ENCODE measurements at places on chromosomes 11 and 22.

DNA sequence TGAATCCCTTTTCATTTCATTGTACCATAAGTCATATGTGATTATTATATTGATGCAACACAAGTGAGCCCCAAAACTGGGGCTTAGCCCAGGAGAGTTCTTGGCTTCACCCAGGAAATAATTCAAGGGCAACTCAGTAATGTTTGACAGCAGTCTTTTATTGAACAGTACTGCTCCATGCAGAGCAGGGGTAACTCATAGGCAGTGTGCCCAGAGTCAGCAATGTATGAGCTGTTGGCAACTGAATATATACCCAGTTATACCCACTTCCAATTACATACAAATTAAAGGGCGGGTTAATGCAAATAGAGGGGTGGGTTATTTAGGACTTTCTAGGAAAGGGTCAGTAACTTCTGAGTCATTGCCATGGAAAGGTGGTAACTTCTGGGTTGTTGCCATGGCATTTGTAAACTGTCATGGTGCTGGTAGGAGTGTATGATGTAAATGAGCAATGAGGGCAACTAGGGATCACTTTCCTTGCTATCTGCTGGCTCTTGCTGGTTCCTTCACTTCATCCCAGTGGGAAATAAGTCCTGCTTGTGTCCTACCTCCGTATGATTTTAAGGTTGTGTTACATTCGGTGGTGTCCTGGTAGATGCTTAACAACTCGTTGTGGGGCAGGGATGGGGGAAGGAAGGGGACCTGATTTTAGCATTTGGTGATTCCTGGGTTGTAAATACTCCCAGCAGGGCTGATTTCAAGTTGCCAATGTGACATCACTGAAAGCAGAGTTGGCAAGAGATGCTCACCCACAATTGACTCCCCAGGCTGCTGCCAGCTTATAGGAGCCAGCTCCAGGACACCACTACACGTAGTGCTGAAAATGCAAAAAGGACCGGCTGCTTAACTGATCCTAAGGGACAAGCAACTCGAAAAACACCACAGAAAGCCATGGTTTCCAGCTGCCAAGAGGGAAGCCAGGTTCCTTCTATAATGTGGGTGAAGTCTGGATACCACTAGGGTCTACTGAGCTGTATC is 70.1 kb downstream of the SYT9 start:
- no peak for DNase-seq

GRCh38 chr11:94144216-94144615 is 15.6 kb downstream of the PANX1 start:
- DNase-seq: no peak

DNA sequence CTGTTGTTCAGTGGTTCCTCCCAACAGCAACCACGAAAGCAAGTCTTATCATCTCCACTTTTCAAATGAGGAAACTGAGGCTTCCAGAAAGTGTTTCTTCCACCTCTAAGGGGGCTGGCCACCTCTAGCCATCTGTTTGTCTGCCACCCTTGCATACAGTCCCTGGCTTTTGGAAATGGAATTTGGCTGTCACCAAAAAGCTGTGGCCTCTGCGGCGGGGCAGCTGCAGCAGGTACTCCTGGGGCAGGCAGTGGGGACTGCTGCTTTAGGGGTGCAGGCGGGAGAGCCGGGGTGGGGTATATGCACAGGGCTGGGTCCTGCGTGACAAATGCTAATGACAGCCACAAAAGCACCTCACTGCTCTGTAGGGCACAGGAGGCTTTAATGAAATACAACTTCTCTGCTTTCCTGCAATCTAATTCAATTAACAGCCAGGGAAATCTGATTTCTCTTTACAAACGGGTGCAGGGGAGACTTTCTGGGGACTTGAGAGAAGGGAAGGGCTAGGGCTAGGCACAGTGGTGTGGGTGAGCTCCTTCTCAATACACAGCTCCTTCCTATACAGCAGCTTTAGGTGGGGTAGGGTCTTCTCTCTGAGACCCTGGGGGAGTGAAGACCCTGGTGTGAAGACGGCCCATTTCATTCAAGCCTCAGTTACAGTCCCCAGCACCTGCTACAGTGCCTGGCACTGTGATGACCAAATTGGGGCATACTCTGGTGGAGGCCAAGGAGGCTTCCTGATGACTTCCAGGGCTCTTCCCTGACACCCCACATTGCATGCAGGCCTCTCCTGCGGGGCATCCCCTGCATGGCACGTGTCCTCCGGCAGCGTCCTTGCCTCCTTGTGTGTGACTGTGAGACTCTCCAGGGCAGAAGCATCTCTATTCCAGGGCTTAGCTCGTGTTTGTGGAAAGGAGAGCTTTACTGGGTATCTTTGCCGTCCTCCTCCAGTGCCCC is 161.6 kb downstream of the CEP164 start:
- DNase-seq: no peak

DNA sequence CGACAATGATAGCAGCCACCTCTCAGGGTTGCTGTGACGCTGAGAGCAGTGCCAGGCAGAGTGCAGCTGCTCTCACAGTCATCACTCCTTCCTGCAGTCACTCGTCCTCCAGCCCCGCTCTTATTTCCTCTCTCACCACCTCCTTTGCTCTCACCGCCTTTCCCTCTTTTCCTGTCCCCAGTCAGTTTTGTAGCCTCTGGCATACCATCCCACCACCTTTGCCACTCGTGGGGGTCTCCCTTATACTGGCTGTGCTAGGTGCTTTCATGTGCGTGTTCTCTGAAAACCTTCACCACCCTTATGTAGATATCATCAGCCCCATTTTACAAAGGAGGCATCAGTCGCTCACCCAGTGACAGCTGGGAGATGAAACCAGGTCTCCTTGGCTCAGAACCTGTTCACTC is 19.3 kb upstream of the ST3GAL4 start:
- DNase-seq: peak; percentile 45

DNA sequence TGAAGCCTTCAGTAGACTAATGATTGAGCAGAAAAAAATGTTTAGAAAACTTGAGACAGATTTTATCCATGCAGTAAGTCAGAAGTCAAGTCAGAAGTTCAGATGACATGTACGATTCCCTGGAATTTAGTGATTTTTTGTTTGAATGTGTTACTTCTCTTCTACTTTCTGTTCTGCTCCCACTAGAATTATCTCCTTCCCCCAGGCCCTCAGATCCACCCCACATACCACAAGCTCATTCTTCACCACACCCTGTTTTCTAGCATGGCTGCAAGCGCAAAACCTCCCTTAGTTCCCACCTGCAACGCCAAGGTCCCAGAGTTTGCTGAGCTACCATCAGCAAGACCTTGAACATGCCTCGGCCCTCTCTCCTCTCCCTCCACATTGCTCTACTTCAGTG is 64.1 kb downstream of the KCNJ1 start:
- no peak for DNase-seq

- no peak for DNase-seq
Measured at GRCh38 chr11:135002236-135002635, 590.2 kb upstream of the B3GAT1 start.

- no peak for DNase-seq
Measured at GRCh38 chr11:62926680-62927455, 5.7 kb upstream of the CHRM1 start.

DNA sequence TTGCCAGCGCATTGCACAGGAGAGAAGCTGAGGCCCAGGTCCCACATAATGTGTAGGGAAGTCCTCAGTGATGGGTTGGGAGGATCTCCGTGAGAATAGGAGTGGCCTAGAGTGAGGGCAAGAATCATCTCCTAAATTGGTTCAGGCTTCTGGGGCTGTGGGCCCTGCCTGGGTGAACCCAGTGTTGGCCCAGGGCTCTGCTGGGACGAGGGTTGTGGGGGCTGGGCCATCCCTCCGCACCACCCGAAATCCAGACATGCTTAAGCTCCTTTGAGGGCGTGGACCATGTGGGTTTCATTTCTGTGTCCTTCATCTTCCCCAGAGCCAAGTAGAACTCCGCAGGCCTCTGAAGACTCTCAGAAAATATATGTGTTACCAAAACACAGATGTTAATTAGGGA is 3.7 kb downstream of the MICALL1 start:
- no peak for DNase-seq

- DNase-seq: no peak
Measured at GRCh38 chr22:22061085-22062077, 78.8 kb upstream of the TOP3B start.

DNA sequence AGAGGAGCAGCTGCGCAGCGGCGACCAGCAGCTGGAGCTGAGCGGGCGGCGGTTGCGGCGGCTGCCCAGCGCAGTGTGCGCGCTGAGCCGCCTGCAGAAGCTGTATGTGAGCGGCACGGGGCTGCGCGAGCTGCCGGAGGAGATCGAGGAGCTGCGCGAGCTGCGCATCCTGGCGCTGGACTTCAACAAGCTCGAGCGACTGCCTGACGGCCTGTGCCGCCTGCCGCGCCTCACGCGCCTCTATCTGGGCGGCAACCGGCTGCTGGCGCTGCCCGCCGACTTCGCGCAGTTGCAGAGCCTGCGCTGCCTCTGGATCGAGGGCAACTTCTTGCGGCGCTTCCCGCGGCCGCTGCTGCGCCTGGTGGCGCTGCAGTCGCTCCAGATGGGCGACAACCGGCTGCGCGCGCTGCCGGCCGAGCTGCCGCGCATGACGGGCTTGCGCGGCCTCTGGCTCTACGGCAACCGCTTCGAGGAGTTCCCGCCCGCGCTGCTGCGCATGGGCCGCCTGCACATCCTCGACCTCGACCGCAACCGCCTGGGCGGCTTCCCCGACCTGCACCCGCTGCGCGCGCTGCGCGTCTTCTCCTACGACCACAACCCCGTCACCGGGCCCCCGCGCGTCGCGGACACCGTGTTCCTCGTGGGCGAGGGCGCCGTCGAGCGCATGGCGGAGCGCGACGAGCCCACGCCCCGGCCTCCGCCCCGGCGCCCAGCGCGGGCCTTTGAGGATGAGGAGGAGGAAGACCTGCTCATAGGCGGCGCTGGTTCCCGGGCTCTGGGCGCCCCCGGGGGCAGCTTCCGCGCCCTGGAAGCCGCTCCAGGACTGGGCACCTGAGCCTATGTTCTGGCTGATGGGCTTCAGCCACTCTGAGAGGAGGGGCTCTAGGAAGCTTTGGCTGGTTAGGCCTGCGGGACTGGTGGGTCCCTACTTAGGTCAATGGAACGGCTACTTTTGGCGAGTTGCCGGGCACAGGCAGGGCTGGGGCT is 787 bp downstream of the LRRC10B start:
- peak; percentile 78 for DNase-seq

DNA sequence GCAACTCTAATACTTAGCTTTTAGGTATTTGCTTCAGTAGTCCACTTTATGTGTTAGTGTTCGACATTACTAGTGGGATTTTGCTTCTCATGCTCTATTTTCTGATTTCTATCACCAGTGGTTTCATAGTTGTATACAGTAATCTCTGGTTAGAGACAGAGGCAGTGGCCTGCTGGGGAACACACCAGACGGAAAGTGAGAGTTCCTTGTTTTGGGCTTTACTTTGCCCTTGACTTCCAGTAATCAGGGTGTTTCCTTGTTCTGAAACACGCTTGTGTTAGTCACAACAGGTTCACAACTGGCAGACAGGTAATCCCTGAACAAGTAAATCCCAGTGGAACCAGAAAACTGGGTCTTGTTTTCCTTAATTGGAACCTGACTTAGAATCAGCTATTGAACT is 56.0 kb downstream of the PACS1 start:
- no peak for DNase-seq

GRCh38 chr11:116427903-116428637 is 344.7 kb downstream of the BUD13 start:
- no peak for DNase-seq

DNA sequence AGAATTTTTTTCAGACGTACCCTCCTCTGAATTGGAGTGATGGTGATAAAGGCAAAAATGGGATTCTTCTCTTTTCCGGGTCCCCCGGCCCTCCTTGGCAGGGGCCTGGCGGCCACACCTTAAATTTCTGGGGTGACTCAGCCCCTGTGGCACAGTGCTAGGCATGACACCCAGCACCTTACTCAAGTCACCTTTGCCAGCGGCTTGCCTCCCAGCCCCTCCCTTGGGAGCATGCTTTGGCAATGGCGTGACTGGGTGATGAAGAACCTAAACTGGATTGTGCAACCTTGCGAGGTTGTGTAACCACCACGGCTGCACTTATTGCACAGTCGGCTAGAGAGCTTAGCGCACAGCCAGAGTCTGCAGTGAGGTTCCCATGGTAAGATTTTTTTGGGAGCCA is 16.2 kb upstream of the LDLRAD3 start:
- no peak for DNase-seq

GRCh38 chr11:26086028-26086427 is 245.9 kb upstream of the ANO3 start:
- DNase-seq: no peak

- DNase-seq: no peak
Measured at GRCh38 chr11:61290905-61291690, 4.0 kb downstream of the VWCE start.

GRCh38 chr22:27175974-27176373 is 518.6 kb downstream of the MIAT start:
- no peak for DNase-seq

- no peak for DNase-seq
Measured at GRCh38 chr11:30446520-30446919, 123.6 kb downstream of the ARL14EP start.

GRCh38 chr11:64976651-64977050 is 4.7 kb upstream of the MAJIN start:
- DNase-seq: no peak

Data from left forelimb (tissue), 1 donor.